ENCODE measurements at places on chromosomes 7 and 10. TPM values are rescaled to one million over a fixed set of nuclear protein-coding genes. Genes with fewer than 3 reads are reported as not detected.

TRPV6 gene
- 14.7 TPM for total RNA-seq

COL1A2 gene
- not detected for total RNA-seq

- DNase-seq, result no peak
- no peak overlapping the region for H3K4me3 ChIP-seq
- H3K4me1 ChIP-seq, result no peaks in the 10 kb centered on the region
- H3K27ac ChIP-seq, result no peak overlapping the region
These were observed 70.6 kb downstream of the MCMBP start for GRCh38 chr10:119801998-119802538.

DNA sequence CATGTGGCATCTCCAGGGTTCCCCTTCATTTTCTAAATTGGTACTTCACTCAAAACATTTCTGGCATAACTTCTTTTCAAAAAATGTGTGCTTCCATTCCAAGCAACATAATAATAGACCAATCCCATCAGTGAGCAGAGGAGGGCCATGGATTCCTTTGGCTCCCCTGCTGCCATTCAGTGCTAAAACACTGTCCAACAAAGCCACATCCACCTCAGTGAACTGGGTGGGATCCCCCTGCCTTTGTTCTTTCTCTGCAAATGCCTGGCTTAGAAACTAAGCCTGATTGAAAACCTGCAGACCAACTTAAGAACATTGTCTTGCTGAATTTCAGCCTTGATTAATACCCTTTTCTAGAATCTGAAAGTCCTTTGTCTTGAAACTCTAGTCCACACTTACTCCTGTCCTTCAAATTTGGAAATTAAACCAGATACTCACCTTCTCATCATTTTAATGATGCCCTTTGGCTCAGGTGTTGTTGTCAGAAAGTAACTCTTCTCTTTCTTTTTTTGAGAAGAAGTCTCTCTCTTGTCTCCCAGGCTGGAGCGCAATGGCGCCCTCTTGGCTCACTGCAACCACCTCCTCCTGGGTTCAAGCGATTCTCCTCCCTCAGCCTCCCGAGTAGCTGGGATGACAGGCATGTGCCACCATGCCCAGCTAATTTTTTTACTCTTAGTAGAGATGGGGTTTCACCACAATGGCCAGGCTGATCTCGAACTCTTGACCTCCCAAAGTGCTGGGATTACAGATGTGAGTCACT is 132.3 kb downstream of the PLXNA4 start:
- H3K27me3 ChIP-seq, result peaks cover 72% of the 10 kb centered on the region
- no peaks in the 10 kb centered on the region for H3K4me1 ChIP-seq
- no peak for DNase-seq
- H3K4me3 ChIP-seq, result no peak overlapping the region

- no peaks in the 10 kb centered on the region for H3K27me3 ChIP-seq
- no peak overlapping the region for H3K27ac ChIP-seq
- no peaks in the 10 kb centered on the region for H3K36me3 ChIP-seq
- no peak for DNase-seq
These were observed 201.2 kb downstream of the PTN start for GRCh38 chr7:137142376-137142775.

Data from PC-9 (cell line).